ENCODE measurements at places on chromosomes 5 and 9. TPM values are rescaled to one million over a fixed set of nuclear protein-coding genes. Genes with fewer than 3 reads are reported as not detected.

VLDLR gene
- 32.3 TPM for total RNA-seq

NKD2 gene
- total RNA-seq: 9.9 TPM

PRR7 gene
- total RNA-seq: 7.2 TPM

BTNL8 gene
- 2.6 TPM for total RNA-seq

FIBCD1 gene
- 7.7 TPM for total RNA-seq

SMAD5 gene
- 67.0 TPM for total RNA-seq

CAMK2A gene
- 2.7 TPM for total RNA-seq

CXCL14 gene
- 1.6 TPM for total RNA-seq

MELK gene
- total RNA-seq: 2.0 TPM

DNA sequence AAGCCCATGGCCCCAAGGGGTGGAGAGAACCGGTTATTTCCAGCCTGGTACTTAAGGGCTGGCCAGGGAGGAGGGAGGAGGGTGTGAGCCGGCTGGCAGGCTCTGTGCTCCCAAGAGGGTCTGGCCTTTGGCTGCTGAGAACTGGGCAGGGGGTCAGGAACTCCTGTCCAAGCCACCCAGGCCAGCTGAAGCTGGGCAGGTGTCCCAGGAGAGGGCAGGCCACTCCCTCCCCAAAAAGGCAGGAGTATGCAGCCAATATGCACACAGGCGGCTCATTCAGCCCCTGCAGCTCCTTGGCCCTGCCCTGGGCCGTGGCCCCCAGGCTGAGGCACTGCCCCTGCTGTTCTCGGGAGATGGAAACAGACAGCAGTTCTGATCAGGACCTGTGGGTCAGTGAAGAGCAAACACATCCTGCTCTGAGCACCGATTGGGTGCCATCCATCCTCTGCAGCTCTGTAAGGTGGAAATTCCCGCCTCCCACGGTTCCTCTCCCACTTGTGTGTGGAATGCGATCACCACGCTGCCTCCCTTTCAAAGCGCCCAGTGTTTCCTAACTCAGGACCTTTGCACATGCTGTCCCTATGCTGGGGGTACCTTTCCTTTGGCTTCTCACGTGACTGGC, 17.1 kb upstream of the KIF12 start:
- H3K27ac ChIP-seq: no peak overlapping the region
- H3K27me3 ChIP-seq: no peaks in the 10 kb centered on the region
- no peaks in the 10 kb centered on the region for H3K36me3 ChIP-seq
- peak; percentile 30 for DNase-seq
- no peak overlapping the region for H3K4me3 ChIP-seq
- peaks cover 33% of the 10 kb centered on the region for H3K4me1 ChIP-seq

GRCh38 chr5:142527664-142528295, 158.1 kb downstream of the FGF1 start:
- H3K4me3 ChIP-seq: no peak overlapping the region
- no peak for DNase-seq
- H3K27me3 ChIP-seq: no peaks in the 10 kb centered on the region
- no peak overlapping the region for H3K27ac ChIP-seq
- H3K4me1 ChIP-seq: no peaks in the 10 kb centered on the region
- no peaks in the 10 kb centered on the region for H3K36me3 ChIP-seq

- no peaks in the 10 kb centered on the region for H3K36me3 ChIP-seq
- no peak for DNase-seq
- no peak overlapping the region for H3K27ac ChIP-seq
- no peaks in the 10 kb centered on the region for H3K4me1 ChIP-seq
Observed at GRCh38 chr9:36893184-36893583, 140.9 kb downstream of the PAX5 start.

- no peak for DNase-seq
- no peaks in the 10 kb centered on the region for H3K36me3 ChIP-seq
- H3K27ac ChIP-seq: no peak overlapping the region
- no peak overlapping the region for H3K4me3 ChIP-seq
- no peaks in the 10 kb centered on the region for H3K4me1 ChIP-seq
Observed at GRCh38 chr9:101097210-101097609, 68.7 kb downstream of the PLPPR1 start.

DNA sequence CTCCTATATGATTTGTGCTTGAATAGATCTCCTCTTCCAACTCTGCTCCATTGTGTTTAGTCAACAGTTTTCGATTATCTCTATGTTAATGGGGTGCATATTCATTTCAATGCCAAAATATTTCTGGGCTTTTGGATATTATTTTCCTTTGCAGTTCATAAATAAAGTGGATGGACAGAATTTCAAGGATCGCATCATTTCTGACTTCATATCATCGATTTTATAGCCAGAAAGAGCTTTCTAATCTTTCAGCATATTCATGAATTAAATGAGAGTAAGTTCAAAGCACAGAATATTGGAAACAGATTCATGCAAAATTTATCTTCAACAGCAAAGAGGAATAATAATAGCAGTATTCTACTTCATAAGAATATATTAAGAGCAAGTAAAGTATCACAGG, 60.0 kb upstream of the MINAR2 start:
- no peak overlapping the region for H3K27ac ChIP-seq
- no peaks in the 10 kb centered on the region for H3K4me1 ChIP-seq
- DNase-seq: no peak
- no peaks in the 10 kb centered on the region for H3K36me3 ChIP-seq
- no peaks in the 10 kb centered on the region for H3K27me3 ChIP-seq

DNA sequence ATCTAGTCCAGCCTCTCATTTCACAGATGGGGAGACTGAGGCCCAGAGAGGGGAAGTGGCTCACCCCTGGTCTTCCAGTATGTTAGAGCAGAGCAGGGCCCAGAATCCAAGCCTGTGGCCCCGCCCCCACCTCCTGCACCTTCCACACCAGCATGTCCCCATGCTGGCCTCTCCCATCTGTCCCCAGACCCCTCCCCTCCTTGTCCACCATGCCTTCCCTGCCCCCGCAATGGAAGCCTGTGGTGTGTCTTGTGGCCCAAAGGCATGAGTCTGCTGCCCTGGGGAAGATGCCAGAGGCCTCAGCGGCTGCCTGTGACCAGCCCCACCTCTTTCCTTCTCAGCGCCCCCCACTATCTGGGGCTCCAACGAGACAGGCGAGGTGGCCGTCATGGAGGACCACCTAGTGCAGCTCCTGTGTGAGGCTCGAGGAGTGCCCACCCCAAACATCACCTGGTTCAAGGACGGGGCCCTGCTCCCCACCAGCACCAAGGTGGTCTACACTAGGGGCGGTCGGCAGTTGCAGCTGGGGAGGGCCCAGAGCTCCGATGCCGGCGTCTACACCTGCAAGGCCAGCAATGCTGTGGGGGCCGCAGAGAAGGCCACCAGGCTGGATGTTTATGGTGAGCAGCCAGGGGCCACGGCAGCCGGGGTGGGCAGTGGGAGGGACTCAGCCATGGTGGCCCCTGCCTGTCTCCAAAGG, 87.2 kb downstream of the HMCN2 start:
- peaks cover 3% of the 10 kb centered on the region for H3K27me3 ChIP-seq
- no peak for DNase-seq
- H3K27ac ChIP-seq: no peak overlapping the region
- H3K4me1 ChIP-seq: no peaks in the 10 kb centered on the region
- H3K4me3 ChIP-seq: no peak overlapping the region

DNA sequence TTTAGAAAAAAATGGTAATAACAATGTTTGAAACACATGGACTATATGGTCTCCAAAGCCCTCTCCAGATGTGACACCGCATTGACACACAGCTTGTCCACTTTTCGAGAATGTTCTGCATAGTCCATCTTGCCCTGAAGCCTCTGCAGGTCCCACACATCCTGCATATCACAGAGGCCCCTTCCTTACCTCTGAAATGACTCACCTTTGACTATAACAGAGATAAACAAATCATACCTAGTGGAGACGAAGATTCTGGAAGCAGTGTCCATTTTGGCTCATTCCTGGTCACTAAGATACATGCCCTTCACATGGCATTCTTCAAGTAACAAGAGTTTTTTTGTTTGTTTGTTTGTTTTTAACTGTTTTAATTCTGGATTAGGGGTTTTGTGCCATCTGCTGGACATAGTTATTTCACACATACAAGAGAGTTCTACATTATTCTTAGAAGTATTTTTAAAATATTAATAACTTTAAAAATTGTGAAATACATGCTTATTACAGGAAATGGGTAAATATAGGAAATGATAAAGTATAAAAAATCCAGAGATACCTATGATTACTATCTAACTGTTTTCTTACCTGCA, 5.1 kb downstream of the ARL14EPL start:
- H3K4me3 ChIP-seq: no peak overlapping the region
- no peaks in the 10 kb centered on the region for H3K27me3 ChIP-seq
- no peaks in the 10 kb centered on the region for H3K4me1 ChIP-seq
- no peak overlapping the region for H3K27ac ChIP-seq
- no peaks in the 10 kb centered on the region for H3K36me3 ChIP-seq

DNA sequence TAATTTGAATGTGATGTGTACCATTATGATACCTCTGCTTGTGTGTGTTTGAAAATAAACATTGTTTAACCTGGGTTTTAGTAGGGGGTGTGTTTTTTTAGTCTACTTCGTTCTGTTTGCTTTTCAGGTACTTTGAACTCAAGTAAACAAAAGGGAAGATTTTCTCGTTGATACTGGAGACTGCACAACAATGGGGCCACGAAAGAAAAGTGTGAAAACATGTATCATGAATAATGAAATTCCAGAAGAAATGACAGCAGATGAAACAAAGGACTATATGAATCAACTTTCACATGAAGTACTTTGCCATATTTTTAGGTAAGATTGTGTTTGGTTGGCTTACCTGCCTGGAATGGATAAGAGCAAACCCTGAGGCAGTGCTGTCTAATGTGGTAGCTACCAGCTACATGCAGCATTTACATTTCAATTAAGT, 10.8 kb downstream of the FBXO38 start:
- H3K4me1 ChIP-seq: peaks cover 30% of the 10 kb centered on the region
- H3K36me3 ChIP-seq: peaks cover 15% of the 10 kb centered on the region
- H3K27ac ChIP-seq: no peak overlapping the region
- no peak overlapping the region for H3K4me3 ChIP-seq
- DNase-seq: no peak
- H3K27me3 ChIP-seq: no peaks in the 10 kb centered on the region

DNA sequence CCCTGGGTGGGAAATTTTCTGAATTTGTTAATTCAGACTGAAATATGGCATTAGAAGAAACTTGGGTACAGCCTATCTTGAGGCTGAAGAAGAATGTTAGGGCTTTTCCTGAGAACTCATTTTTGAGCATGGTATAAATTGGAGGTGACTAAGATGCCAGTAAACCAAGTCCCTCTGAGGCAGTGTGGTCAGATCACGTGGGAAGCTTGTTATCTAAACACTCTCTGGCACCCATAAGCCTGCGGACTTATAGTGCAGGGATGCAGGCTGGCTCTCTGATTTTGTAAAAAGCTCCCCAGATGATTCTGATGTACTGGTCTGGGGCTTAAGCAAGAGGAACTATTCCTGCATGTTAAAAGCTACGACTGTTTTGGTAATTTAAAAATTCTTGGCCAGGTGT, 34.3 kb downstream of the MTMR12 start:
- H3K27me3 ChIP-seq: no peaks in the 10 kb centered on the region
- H3K27ac ChIP-seq: peak overlapping the region; percentile 12
- peaks cover 7% of the 10 kb centered on the region for H3K36me3 ChIP-seq
- no peak for DNase-seq
- H3K4me1 ChIP-seq: peaks cover 2% of the 10 kb centered on the region

- H3K27me3 ChIP-seq: no peaks in the 10 kb centered on the region
- DNase-seq: peak; percentile 60
- peak overlapping the region; percentile 26 for H3K27ac ChIP-seq
- H3K4me3 ChIP-seq: no peak overlapping the region
- no peaks in the 10 kb centered on the region for H3K4me1 ChIP-seq
- H3K36me3 ChIP-seq: no peaks in the 10 kb centered on the region
Observed at GRCh38 chr5:71932655-71933338, 174.5 kb upstream of the MAP1B start.

DNA sequence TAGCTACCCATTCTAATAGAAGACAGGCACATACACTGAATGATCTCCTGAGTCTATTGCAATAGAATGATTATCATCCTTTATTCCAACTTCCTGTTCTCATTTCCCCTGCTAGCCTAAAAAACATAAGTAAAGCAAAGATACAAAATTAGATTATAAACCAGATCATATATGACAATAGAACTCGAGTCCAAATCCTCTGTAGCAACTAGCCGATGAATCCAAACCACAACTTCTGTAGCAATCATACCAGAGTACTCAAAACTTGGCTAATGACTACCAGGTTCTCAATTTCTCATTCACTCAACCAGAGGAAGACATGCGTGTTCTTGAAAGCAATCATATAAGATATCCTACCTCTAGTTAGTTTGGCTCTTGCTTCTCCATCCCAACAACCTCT, 622.1 kb downstream of the PSAT1 start:
- no peak overlapping the region for H3K4me3 ChIP-seq
- H3K27ac ChIP-seq: no peak overlapping the region
- DNase-seq: no peak
- H3K4me1 ChIP-seq: no peaks in the 10 kb centered on the region

DNA sequence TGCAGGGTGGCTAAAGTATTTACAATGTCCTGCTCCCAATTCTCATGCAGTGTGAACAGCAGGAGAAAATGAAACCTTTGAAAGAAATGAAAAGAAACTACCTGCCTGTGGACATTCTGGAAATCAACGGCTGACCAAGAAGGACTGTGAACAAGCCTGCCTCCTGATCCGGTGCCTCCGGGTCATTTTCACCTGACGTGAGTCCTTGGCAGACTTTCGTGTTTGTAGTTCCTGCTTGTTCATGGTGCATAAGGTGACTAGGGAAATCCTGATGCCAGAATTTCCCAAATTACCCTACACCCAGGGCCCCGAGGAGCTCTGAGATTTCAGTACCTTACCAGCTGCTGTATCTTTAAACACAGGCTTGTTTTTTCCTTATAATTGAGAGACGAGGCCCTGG, 317.5 kb downstream of the TLE1 start:
- no peaks in the 10 kb centered on the region for H3K27me3 ChIP-seq
- H3K27ac ChIP-seq: no peak overlapping the region
- H3K4me3 ChIP-seq: no peak overlapping the region
- H3K4me1 ChIP-seq: peaks cover 3% of the 10 kb centered on the region
- no peaks in the 10 kb centered on the region for H3K36me3 ChIP-seq
- DNase-seq: no peak

DNA sequence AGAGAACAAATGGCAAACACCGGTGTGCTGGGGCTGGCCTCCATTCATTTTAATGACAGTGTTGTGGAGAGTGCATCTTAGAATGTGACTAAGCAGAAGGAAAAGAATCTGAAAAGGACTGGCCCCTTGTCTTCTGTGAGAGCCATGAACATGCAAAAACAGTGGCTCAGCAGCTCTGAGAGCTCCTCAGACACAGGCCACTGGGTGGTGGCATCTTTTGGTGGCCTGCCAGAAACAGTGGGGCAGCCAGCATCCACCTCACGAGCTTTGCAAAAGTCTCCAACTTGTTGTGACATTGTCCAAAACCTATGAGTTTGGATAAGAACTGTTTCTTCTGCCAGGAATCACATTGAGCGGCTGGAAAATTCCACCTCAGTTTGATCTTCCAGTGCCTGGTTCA, 233.4 kb downstream of the NR3C1 start:
- no peaks in the 10 kb centered on the region for H3K27me3 ChIP-seq
- H3K4me1 ChIP-seq: no peaks in the 10 kb centered on the region
- H3K27ac ChIP-seq: no peak overlapping the region
- no peaks in the 10 kb centered on the region for H3K36me3 ChIP-seq
- no peak overlapping the region for H3K4me3 ChIP-seq
- DNase-seq: no peak

Data from lung (tissue), 17 donors.